ENCODE measurements at places on chromosomes 1 and 21.

- no peak for DNase-seq
These were observed 118.9 kb downstream of the ATF6 start for GRCh38 chr1:161885003-161885402.

DNA sequence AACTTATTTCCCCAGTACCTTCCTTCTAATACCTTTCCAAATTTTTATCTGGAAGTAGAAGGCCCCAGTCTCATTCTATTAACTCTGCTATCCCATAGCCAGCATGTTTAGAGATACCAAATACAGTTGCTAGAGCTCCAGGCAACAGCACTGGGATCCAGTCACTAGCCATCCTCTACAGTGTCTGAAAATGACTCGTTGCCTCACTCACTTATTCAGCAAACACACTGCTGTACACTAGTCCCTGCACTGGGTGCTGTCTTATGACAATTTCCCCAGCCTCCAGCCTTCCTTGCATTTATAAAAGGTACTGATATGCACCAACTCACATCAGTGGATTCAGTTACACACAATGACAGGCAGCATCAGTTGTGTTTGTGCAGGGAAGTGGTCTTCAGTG is 179.0 kb downstream of the DSCAM start:
- DNase-seq: no peak

GRCh38 chr1:223704921-223705878 is 7.1 kb upstream of the CAPN2 start:
- DNase-seq: no peak

GRCh38 chr1:200179126-200179780 is 151.7 kb downstream of the NR5A2 start:
- DNase-seq: no peak

DNA sequence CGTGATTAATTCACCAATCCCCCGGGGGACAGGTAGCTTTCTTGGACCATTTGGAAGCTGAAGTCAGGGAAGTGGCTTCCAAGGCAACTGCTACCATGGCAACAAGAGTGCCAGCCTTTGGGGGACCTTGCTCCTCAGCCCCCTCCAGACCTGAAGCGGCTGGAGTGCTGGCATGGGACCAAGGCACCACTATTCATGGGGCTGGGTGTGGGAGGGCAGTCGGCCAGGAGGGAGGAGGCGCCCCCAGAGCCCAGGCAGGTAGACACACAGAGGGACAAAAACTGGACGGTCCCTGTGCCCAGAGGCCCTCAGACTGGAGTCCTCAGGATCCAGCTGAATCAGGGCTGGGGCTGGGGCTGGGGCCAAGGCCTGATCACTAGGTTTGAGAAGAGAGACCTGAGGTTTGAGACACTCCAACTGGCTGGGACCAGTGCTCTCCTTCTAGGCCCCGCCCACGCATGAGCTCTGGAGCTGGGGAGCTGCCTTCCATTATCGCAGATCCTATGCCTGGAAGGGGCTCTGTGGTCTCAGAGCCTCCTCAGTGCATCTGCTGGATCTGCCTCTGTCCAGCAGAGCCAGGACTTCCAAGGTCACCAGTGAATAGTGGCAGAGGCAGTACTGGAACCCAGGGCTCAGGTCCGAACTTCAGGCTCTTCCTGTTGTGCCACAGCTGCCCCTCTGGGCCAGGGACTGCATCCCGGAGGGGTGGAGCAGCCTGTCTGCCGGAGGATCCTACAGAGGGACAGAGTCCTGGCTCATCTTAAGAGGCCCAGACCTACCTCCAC is 3.3 kb upstream of the KNCN start:
- no peak for DNase-seq

DNA sequence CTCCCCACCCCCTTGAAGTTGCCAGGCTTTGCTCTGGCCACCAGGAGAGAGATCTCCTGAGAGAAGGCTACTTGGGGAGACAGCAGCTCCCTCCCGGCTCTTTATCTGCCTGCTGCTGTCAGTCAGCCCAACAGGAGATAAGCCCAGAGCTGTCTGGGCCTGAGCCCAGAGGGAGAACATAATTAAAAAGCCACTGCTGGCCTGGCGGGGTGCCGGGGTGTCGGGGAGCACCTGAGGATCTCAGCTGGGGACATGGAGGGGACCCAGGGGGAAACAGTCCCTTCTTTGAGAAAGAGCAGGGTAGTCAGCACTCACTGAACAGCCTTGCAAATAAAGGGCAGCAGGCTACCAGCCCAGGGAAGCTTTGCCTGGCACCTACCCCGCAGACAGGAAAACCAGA is 17.9 kb downstream of the VWA5B1 start:
- no peak for DNase-seq

GRCh38 chr1:108590957-108591356 is 31.1 kb downstream of the EEIG2 start:
- no peak for DNase-seq

GRCh38 chr1:66273656-66274055 is 260.3 kb upstream of the SGIP1 start:
- no peak for DNase-seq

DNA sequence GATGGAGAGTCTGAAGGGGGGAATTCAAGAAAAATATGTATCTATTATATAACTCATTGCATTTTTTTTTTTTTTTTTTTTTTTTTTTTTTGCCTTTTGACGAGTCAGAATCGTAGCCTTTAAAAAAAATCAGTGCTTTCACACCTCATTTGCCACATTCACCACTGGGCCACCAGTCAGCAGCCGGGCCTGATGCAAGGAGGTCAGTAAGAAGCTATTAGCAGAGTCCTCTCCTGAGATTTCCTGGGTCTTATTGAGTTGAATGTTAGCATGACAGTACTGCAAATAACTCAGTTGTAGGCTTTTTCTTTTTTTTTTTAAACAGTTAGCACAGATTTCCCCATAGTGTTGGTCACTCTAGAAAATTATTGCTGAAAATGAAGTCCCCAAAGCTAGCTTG is 139.8 kb downstream of the SPATA17 start:
- no peak for DNase-seq

- no peak for DNase-seq
These were observed 36.4 kb upstream of the HHAT start for GRCh38 chr1:210292231-210292871.

GRCh38 chr21:40929833-40930232 is 82.9 kb upstream of the DSCAM start:
- no peak for DNase-seq

GRCh38 chr1:62484824-62485468 is 48.1 kb downstream of the USP1 start:
- DNase-seq: no peak

DNA sequence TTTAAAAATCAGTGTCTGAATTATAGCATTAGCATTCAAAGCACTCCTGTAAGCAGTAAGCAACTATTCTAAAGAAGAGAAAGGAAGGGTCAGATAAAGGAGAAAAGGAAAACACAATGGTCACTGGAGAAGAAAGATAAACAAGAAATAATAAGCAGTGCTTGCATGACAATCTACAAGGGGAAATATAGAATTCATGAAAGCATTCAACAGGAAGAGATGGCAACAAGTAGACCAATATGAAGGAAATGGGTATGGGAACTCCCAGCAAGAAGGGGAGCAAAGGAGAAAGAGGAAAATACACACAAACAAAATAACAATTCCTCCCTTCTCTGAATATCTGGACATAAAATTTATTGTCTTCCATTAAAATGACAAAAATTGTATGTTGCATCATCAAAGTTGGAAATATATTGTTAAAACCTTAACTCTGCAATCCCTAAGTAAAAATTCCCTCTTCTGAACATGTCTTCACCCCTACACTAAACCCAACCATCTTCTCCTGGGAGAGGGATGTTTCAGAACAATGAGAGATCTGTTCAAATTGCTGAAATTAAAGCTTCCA is 206.3 kb upstream of the SAMSN1 start:
- no peak for DNase-seq

DNA sequence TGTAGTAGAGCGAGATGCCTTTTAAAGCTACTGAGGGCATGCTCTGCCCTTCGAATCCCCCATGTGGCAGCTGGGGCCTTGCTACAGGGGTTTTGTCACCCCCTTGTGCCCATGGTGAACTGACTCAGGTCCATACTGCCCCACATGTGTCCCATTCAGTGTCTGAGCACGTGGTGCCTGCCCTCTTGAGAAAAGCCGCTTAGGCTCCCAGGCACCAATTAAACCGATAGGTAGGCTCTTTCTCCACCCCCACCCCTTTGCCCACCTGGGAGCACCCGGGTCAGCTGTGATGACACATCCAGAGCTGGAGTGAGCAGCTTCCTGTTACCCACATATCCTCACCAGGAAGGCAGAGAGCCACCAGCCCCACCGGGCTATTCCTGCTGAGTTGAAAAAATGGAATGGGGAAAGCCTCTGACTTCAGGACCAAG is 30.5 kb downstream of the TMCC2 start:
- DNase-seq: no peak

GRCh38 chr1:30588311-30589073 is 134.9 kb downstream of the MATN1 start:
- no peak for DNase-seq

DNA sequence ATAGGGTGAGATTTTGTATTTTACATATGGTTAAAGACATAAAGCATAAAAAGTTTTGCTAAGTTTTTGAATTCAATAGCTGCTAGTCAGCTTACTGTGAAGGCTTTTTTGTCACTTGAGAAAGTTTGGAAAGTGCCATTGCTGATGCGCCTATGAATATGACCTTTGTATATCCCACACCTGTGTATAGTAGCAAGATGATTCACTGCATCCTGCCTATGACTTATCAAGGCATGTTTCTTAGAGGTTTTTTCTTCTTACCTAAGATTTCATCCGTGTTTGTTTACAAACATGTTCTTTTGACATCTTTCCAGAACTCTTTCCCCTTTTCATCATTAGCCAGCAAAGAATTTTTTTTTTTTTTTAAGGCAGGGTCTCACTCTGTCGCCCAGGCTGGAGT is 51.5 kb downstream of the PRKAA2 start:
- DNase-seq: no peak

- no peak for DNase-seq
These were observed 19.0 kb downstream of the BCAR3 start for GRCh38 chr1:93662481-93663207.

DNA sequence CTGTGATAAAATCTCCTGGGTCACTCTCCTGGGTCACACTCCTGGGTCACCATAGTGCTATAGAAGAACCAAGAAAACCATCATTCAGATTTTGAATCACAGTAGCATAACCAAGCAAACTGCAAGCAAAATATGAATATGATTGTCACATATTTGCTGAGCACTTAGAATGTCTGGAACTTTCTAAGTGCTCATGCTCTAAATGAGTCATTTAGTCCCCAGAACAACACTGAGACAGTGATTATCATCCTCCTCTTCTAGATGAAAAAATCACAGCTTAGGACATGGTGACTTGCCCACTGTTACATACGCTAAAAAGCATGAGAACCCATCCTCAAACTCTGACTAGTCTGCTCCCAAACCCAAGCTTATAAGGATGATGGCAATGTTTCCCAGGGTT is 39.5 kb upstream of the DDAH1 start:
- DNase-seq: no peak

DNA sequence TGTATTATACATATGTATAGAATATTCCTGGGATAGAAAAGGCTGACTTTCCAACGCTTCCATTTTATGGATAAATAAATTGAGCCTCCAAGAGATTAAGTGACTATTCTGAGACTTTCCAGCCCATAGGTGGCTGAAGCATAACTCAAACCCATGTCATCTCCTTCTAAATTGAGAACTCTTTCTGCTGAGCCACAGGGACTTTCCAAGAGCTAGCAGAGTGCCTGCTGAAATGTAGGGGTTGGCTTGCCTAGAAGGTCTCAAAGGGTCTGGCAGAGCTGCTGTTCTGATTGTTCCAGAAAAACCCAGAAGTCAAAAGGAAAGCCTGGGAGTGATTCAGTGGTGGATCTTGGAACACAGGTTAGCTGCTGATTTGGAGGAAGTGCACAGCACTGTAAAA is 146.4 kb upstream of the BEND5 start:
- no peak for DNase-seq

DNA sequence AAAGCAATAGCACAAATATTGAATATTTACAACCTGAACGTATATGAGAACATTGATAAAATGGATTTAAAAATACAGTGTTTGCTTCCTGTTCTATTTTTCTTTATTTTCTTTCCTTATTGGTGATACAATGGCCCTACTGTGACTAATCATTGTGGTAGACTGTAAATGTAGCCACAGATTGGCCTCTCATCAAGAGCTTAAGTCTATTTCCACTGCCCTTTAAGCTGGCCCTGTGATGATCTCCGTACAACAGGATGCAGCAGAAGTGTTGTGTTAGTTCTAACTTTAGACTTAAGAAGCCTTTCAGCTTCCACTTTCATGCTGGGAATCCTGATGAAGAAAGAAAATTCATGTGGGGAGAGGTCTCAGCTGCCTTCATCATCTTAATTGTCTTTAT is 285.6 kb upstream of the B3GALT2 start:
- no peak for DNase-seq

DNA sequence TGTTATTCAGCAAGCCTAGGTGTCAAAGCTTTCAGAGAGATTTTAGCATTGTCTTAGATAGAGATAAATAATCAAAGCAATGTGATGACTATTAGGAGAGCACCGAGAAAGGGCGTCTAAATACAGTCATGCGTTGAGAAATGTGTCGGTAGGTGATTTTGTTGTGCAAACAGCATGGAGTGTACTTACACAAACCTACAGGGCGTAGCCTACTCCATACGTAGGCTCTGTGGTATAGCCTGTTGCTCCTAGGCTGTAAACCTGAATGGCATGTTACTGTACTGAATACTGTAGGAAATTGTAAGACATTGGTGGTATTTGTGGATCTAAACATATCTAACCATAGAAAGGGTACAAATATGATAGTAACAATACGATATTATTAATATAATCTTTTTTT is 31.8 kb downstream of the KIF1B start:
- DNase-seq: no peak

GRCh38 chr1:90318431-90318830 is 323.5 kb downstream of the ZNF326 start:
- no peak for DNase-seq

- no peak for DNase-seq
These were observed 126.3 kb upstream of the CXADR start for GRCh38 chr21:17386498-17386897.

DNA sequence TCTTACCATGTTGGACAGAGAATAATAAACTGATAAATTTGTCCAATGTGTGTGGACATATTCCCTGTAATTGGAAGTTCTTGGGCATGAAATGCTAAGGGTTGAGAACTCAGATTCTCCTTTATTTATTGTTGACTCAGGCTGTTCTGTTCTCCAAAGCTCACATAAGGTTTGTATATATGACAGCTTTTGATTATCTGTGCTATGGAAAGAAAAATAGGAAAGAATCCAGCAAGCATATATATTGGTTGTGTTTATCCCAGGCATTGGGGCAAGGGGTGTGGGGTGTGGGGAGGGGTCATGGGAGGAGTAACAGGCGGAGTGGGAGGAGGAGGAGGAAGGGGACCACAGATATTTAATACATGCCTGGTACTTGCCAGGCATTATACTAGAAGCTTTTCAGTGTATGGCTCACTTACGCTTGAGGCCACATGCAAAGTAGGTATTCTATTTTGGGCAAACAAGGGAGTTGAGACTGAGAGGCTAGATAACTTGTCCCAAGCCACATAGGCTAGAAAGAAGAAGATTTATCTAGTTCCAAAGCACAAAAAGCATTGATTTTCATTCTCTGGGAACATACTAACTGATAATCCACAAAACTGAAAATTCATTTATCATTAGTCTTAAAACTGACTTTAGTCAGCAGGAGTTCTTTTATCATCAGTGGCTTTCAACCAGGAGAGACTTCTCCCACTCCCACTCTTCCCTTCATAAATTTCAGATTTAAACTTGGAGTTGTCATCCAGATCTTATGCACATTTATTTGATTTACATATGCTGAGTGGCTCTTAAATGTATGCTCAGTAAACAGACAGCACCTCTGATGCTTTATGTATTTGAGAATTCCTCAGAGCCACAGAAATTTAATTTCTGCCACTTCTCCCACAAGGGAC is 27.2 kb downstream of the NGF start:
- DNase-seq: no peak

GRCh38 chr1:2236695-2237677 is 8.9 kb downstream of the SKI start:
- no peak for DNase-seq

All from activated CD8-positive, alpha-beta memory T cell treated with anti-CD3 and anti-CD28 coated beads for 1 hour (primary cell).